ENCODE measurements at places on chromosomes 3 and 15.

DNA sequence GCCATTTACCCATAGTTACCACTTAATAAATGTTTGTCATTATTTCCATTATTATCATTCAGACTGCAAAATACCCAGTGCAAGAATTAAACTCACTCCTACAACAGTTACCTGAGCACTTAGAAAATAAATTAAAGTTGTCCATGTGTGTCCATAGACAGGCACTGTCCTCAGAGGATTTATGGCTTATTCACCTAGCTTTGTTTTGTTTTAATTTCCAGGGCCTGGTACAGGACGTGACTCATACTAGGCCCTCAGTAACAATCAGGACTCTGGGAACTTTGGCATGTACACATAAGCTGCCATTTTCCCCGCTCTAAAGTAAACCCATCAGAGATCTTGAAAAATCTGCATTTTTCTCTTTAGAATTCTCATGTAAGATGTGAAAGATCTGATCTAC lies 458.5 kb upstream of the ARRDC4 start:
- DNase-seq: no peak
- H3K27me3 ChIP-seq: no peaks in the 10 kb centered on the region
- no peak overlapping the region for H3K27ac ChIP-seq
- no peaks in the 10 kb centered on the region for H3K4me1 ChIP-seq

GRCh38 chr3:153397794-153398193 lies 235.8 kb downstream of the RAP2B start:
- no peaks in the 10 kb centered on the region for H3K4me1 ChIP-seq
- H3K27me3 ChIP-seq: no peaks in the 10 kb centered on the region
- H3K4me3 ChIP-seq: no peak overlapping the region
- DNase-seq: no peak
- no peak overlapping the region for H3K27ac ChIP-seq

GRCh38 chr3:45008117-45008516 lies 18.0 kb upstream of the CLEC3B start:
- peaks cover 26% of the 10 kb centered on the region for H3K4me1 ChIP-seq
- H3K27ac ChIP-seq: no peak overlapping the region
- no peak for DNase-seq
- H3K4me3 ChIP-seq: no peak overlapping the region

DNA sequence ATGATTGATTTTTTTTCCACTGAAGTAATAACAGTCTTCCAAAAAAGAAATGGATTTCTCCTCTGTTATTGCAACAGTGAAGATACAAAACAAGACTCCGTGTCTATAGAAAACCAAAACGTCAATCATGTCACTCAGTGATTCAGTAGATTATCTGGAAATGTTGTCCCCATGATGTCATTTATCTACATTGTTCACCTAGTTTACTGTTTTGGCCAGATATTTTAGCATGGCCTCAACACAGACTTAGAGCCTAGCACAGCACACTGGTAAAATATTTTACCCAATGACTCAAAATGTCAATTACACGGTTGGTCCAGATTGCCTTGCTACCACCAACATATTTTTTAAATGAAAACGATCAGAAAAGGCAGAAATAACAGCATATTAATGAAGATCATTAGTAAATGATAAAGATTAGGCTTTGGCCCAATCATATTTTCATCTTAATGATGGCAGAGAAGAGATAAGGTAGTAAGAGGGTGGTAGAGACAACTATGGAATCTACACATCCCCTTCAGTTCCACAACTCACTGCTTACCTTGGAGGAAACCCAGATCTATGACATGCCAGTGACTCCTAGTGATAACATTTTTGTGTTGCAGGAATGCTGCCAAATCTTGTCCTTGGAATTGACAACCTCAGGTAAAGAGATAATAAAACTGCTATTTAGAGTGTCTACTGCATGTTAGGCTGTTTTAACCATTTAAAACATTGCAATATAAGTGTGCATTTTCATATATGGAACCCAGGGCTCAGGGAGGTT lies 347.7 kb upstream of the ARPP21 start:
- DNase-seq: no peak
- H3K27me3 ChIP-seq: no peaks in the 10 kb centered on the region
- no peaks in the 10 kb centered on the region for H3K4me1 ChIP-seq
- no peak overlapping the region for H3K27ac ChIP-seq

DNA sequence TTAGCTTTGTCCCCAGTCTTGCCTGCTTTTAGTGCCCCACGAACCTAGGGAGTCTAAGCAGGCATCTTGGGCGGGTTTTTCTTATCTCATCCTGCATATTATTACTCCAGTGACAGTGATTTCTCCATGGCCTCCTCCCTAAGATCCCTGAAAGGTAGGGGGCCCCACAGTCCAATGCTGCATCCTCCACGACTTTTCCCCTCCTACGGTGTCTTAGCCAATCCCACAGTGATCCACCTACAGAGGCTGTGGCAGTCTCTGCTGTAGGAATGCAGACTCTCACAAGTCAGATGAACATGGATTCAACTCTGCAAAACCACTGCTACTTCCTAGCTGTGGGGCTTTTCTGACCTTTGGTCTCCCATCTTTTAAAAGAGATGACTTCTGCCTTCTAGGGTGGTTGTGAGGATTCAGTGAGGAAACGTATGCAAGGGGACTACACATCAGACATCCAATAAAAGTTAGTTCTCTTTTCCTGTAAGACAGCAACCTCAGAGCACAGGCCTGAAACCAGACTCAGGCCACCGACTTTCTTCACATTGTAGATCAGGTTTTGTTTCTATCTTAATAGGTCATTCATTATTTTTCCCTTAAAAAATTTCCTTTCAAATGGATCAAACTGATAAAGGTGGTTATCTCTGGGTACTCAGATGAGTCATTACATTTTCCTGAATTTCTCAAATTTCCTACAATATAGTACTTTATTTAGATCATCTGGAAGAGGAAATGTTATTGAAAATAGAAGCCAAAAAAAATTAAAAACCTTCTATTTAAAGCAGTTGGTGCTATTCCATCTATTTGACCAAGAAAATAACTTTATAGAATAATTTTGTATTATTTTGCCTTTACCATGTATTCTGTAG lies 23.2 kb downstream of the ILDR1 start:
- H3K36me3 ChIP-seq: no peaks in the 10 kb centered on the region
- no peak for DNase-seq
- H3K27ac ChIP-seq: no peak overlapping the region
- H3K4me1 ChIP-seq: no peaks in the 10 kb centered on the region
- no peaks in the 10 kb centered on the region for H3K27me3 ChIP-seq

- peak overlapping the region; percentile 81 for H3K27ac ChIP-seq
- no peaks in the 10 kb centered on the region for H3K27me3 ChIP-seq
- peak overlapping the region; percentile 97 for H3K4me3 ChIP-seq
- no peak for DNase-seq
- H3K4me1 ChIP-seq: peaks cover 40% of the 10 kb centered on the region
Measured at GRCh38 chr3:56914646-56915045, 112.9 kb upstream of the ARHGEF3 start.

- no peak overlapping the region for H3K4me3 ChIP-seq
- no peaks in the 10 kb centered on the region for H3K36me3 ChIP-seq
- no peak overlapping the region for H3K27ac ChIP-seq
- no peak for DNase-seq
- no peaks in the 10 kb centered on the region for H3K27me3 ChIP-seq
Measured at GRCh38 chr3:125281381-125281780, 68.8 kb upstream of the SLC12A8 start.

DNA sequence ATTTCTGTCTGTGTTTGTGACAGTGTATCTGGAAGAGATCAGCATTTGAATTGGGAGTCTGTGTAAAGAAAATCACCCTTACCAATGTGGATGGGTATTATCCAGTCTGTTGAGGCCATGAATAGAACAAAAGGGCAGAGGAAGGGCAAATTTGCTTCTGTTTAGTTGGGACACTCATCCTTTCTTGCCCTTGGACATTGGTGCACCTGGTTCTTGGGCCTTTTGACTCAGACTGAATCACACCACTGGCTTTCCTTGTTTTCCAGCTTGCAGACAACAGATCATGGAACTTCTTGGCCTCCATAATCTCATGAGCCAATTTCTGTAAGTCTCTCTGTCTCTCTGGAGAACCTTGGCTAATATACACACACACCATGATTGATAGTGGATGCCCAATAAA lies 164.4 kb upstream of the SGO1 start:
- no peak overlapping the region for H3K4me3 ChIP-seq
- H3K27ac ChIP-seq: no peak overlapping the region
- H3K4me1 ChIP-seq: no peaks in the 10 kb centered on the region

GRCh38 chr3:101170062-101170771 lies 150.2 kb downstream of the IMPG2 start:
- no peaks in the 10 kb centered on the region for H3K27me3 ChIP-seq
- DNase-seq: no peak
- H3K36me3 ChIP-seq: no peaks in the 10 kb centered on the region
- no peak overlapping the region for H3K27ac ChIP-seq

DNA sequence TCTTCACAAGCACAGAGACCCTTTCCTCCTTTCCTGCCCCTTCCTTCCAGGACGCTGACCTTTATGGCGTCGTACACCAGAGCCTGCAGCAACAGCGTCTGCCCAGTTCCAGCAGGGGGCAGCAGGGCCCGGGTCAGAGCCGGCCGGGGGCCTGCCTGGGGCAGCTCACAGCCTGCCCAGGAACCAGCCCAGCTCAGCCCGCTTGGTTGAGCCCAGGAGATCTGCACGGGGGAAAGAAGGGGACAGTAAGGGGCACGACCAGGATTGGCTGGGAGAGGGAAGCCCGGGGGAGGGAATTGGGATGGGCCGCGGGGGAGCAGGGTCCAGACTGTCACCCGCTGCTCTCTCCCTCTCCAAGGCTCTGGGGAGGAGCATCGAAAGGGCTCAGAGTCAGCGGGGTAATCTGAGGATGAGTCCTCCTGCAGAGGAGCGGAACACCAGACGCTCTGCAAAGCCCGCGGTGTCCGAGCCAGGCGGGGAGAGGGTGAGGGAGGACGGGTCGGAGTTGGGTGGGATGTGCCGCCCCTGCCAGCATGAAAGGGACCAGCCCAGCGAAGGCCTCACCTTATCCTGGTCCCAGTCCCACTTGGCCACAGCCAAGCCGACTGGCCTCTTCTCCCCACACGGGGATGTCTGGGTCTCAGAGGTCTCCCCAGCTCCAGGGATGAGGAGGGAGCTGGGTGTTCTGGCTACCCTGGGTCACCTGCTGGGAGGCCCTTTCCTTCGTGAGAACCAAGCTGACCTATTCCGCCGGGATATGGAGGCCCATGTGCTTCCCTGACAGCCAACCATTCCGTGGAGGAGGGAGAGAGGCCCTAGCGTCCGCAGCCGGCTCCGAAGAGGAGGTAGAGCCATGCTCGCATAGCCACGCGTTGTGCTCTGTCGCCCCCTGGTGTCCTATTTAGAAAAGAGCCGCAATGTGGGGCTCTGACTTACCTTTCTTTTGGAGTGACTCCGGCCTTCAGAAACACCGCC lies 7.4 kb upstream of the IGDCC3 start:
- no peaks in the 10 kb centered on the region for H3K36me3 ChIP-seq
- H3K4me3 ChIP-seq: peak overlapping the region; percentile 83
- H3K4me1 ChIP-seq: peaks cover 4% of the 10 kb centered on the region
- DNase-seq: peak; percentile 70
- H3K27ac ChIP-seq: peak overlapping the region; percentile 49
- H3K27me3 ChIP-seq: no peaks in the 10 kb centered on the region

- no peaks in the 10 kb centered on the region for H3K36me3 ChIP-seq
- no peak for DNase-seq
- no peak overlapping the region for H3K27ac ChIP-seq
- H3K4me3 ChIP-seq: no peak overlapping the region
- H3K4me1 ChIP-seq: peaks cover 1% of the 10 kb centered on the region
Measured at GRCh38 chr15:66917904-66918448, 147.4 kb upstream of the SMAD3 start.

GRCh38 chr3:50792568-50792967 lies 117.8 kb downstream of the DOCK3 start:
- H3K27ac ChIP-seq: no peak overlapping the region
- DNase-seq: no peak
- H3K4me1 ChIP-seq: no peaks in the 10 kb centered on the region
- no peaks in the 10 kb centered on the region for H3K27me3 ChIP-seq

GRCh38 chr3:52704611-52705437 lies 767 bp downstream of the GLT8D1 start:
- no peaks in the 10 kb centered on the region for H3K27me3 ChIP-seq
- peaks cover 25% of the 10 kb centered on the region for H3K4me1 ChIP-seq
- peaks cover 6% of the 10 kb centered on the region for H3K36me3 ChIP-seq

All from naive thymus-derived CD4-positive, alpha-beta T cell (primary cell).